Progenitor cell of endocrine pancreas (in vitro differentiated cells): ENCODE measurements at places on chromosomes 12 and 14. TPM values are rescaled to one million over a fixed set of nuclear protein-coding genes. Genes with fewer than 3 reads are reported as not detected.

The ADSS1 gene
- 8.9 and 9.7 TPM in 2 replicates for total RNA-seq

The MYH7 gene
- total RNA-seq, result not detected in 2 replicates

The SMCO2 gene
- total RNA-seq, result 1.4 and 1.6 TPM in 2 replicates

DNA sequence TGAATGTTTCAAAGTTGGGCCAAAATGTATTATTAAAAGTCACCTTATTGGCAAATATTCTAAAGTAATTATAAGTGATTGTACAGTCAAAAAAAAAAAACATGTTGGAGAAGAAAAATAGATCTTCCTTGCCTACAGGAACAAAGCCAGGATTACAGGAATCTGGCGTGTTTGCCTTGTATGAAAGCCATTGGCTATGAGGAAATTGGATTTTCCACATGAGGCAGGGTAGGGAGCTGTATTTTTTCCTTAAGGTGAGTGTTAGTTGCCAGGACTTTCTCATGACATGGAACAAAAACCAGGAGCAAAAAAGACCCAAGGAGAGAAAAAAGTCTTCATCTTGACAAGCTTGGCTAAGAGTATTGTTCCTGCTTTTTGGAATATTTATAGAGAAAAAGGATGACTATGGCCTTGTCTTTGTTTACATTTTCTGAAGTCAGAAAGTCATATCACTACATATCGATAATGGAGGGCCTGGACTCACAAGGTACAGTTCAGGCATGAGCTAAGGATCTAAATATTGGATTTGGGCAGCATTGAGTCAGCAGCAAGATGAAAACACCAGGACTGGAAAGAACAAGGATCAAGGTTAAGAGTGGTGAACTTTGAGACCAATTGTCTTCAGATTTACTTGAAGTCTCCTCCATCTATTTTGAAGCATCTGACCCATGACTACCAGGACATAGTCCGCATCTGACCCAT is 68.4 kb upstream of the FLRT2 start:
- peaks cover 17% of the 10 kb centered on the region for H3K4me1 ChIP-seq
- no peak overlapping the region for H3K4me3 ChIP-seq
- no peak for DNase-seq
- H3K27ac ChIP-seq, result no peak overlapping the region

- no peak overlapping the region for H3K4me3 ChIP-seq
- no peak overlapping the region for H3K27ac ChIP-seq
- no peak for DNase-seq
- no peaks in the 10 kb centered on the region for H3K36me3 ChIP-seq
- H3K27me3 ChIP-seq, result peaks cover 18% of the 10 kb centered on the region
- H3K4me1 ChIP-seq, result peaks cover 2% of the 10 kb centered on the region
Observed at GRCh38 chr14:102926104-102926503, 3.6 kb downstream of the AMN start.

GRCh38 chr14:66295386-66295785 is 190.8 kb upstream of the CCDC196 start:
- no peak for DNase-seq
- no peak overlapping the region for H3K4me3 ChIP-seq

GRCh38 chr14:59131938-59132795 is 56.3 kb upstream of the DAAM1 start:
- H3K36me3 ChIP-seq, result no peaks in the 10 kb centered on the region
- H3K4me3 ChIP-seq, result no peak overlapping the region
- H3K27me3 ChIP-seq, result peaks cover 9% of the 10 kb centered on the region
- no peaks in the 10 kb centered on the region for H3K4me1 ChIP-seq
